Activated CD4-positive, alpha-beta T cell treated with anti-CD3 and anti-CD28 coated beads, Interleukin-2, amount 50 U/mL, for 48 hours (primary cell): ENCODE measurements at places on chromosomes 16 and 17.

DNA sequence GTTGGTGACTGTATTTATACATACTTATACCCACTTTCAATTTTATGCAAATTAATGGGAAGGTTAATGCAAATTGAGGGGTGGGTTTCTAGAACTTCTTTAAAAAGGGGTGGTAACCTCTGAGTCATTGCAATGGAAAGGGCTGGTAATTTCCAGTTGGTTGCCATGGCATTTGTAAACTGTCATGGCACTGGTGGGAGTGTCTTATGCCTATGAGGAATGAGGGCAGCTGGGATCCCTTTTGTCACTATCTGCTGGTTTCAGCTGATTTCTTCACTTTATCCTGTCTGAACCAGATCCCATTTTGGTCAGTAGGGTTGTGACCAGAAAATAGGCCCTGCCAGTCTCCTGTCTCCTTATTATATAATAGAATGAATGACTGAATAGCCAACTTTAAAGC is 1006.7 kb upstream of the GOT2 start:
- no peak for DNase-seq

- DNase-seq, result no peak
Observed at GRCh38 chr16:78953526-78953925, 647.0 kb downstream of the MAF start.

GRCh38 chr16:50972876-50973275 is 178.2 kb downstream of the SALL1 start:
- DNase-seq, result no peak

GRCh38 chr16:33877-34647 is 19.3 kb downstream of the POLR3K start:
- DNase-seq, result no peak

GRCh38 chr16:87371261-87371866 is 12.2 kb downstream of the FBXO31 start:
- DNase-seq, result no peak

- DNase-seq, result peak; percentile 90
Observed at GRCh38 chr17:42405963-42406495, 17.0 kb downstream of the CAVIN1 start.

DNA sequence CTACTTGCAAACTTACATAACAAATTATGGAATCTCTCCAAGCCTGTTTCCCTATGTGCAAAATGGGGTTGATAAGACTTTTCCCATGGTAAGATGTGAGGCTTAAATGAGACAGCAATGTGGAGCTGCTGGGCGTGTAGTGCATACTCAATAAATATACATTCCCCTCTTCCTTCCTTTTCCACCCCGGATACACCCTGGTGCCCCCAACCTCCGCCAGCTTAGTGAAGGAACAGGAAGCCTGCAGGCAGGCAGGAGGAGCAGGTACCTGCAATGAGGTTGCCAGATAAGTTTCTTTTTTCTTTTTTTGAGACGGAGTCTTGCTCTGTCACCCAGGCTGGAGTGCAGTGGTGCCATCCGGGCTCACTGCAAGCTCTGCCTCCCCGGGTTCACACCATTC is 14.9 kb downstream of the C17orf50 start:
- no peak for DNase-seq

- DNase-seq, result no peak
Observed at GRCh38 chr16:88064889-88065746, 113.9 kb downstream of the BANP start.
